ENCODE measurements at places on chromosomes 11 and 22.

DNA sequence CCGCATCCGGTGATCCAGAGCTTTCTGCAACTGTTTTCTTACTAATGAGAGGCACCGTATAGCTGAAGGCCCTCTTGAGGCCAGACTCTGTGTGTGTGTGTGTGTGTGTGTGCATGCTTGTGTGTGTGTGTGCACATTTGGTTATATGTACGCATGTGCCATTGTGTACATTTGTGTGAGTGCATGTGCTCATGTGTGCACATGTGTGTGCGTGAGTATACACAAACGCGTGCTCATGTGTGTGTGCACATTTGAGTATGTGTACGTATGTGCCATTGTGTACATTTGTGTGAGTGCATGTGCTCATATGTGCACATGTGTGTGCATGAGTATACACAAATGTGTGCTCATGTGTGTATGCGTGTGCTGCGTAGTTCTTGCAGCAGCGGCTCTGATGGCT lies 12.3 kb upstream of the FGF19 start:
- DNase-seq: no peak

DNA sequence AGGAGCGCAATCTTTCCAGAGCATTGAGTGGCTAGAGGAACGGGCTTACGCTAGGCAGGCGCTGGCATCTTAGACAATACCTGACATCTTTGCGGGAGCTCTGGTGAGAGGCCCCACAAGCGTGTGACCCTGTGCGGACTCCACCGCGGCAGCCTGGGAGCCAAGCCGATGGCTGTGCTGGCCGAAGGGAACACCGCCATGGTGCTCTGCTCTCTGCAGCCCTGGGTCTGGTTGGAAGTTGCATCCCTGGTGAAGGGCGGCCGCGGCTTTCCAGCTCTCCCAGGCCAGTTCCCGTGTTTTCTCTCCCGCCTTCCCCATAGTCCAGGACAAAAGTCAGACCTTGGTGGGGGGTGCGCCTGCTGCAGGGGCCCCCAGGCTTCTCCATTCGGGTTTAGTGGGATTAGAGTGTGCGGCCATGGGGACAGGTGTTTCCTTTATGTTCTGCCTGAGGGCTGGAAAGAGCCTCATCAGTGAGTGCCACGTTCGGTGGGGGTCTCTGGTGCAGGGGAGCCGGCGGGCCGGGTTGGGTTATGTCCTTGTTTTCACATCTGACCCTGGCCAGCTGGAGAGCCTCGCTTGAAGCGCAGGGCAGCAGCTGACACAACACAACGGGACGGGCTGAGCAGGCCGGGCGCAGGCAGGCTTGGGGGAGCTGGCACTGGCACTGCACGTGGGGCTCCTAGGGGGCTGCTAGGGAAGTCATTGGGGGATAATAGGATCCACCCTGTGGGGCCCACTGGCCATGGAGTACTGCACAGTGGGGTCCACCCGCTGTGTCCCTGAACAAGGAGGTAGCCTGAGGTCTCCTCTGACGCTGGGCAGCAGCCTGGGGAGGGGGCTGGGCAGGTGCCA lies 94.8 kb downstream of the KCNQ1 start:
- DNase-seq: no peak

GRCh38 chr11:1026163-1026450 lies 10.4 kb downstream of the MUC6 start:
- no peak for DNase-seq

- DNase-seq: no peak
Measured at GRCh38 chr22:36744413-36744765, 31.5 kb downstream of the IFT27 start.

DNA sequence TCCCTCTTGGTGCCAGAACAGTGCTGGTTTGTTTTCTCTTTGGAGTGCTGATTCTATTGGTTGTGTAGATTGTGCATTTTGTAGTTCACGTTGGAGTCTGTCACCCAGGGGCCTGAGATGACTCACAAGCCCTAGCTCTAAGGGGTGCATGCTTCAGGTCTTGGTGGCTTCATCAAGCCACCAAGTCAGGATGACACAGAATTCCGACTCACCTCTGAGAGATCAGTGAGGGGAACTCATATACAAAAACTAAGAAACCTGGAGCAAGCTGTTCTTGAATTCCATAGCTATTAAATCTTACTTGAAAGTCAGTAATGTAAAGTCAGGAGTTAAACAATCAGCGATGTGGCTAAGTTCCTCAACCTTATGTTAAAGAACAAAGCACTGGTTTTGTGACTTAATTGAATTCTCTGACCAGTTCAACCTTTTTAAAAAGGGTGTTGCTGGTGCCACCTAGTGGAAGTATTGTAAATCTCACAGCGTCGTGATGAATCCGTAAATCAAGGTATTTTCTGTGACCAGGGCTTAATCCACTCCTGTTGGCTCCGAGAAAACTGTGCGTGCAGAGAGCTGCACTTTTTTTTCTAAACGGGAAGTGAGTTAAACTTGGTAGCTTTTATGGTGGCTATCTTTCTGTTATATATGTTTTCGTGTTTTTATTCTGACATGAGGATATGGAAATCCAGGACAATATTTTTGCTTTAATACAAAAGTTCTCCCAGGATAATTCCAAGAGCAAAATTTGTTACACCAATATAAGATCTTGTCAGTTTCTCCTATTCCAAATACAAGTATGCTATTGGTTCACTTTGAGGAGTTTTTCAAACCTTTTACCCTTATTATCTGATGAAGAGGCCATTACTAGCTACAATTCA lies 14.6 kb downstream of the MMP13 start:
- DNase-seq: peak; percentile 80

- DNase-seq: no peak
Measured at GRCh38 chr11:17774232-17775034, 39.9 kb downstream of the KCNC1 start.

GRCh38 chr22:24592851-24593558 lies at the start of gene LRRC75B:
TSS of gene LRRC75B (minus strand) at chr22:24593073. CDS start at chr22:24593039, 34 bp downstream.
- DNase-seq: peak; percentile 91

GRCh38 chr11:63884196-63884932 lies 32.6 kb downstream of the RCOR2 start:
- no peak for DNase-seq

DNA sequence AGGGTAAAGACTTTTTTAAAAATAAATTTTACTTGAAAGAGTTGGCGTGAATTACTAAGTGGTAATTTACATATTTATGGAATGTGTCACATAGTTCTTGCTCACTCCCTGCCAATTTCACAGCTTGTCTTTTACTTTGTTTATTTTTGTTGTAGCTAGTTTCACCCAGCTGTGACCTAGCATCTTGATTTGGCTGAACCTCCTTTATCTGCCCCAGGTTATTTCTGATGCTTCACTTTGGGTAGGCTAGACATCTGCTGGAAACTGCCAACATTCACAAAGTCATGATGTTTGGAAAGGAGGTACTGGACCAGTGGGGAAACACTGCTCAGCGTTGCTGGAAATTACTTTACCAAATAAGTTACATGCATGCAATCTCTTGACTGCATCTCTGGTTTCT lies 1676.0 kb upstream of the RAG2 start:
- no peak for DNase-seq

- DNase-seq: no peak
Measured at GRCh38 chr11:132463295-132464002, 1068.9 kb downstream of the OPCML start.

DNA sequence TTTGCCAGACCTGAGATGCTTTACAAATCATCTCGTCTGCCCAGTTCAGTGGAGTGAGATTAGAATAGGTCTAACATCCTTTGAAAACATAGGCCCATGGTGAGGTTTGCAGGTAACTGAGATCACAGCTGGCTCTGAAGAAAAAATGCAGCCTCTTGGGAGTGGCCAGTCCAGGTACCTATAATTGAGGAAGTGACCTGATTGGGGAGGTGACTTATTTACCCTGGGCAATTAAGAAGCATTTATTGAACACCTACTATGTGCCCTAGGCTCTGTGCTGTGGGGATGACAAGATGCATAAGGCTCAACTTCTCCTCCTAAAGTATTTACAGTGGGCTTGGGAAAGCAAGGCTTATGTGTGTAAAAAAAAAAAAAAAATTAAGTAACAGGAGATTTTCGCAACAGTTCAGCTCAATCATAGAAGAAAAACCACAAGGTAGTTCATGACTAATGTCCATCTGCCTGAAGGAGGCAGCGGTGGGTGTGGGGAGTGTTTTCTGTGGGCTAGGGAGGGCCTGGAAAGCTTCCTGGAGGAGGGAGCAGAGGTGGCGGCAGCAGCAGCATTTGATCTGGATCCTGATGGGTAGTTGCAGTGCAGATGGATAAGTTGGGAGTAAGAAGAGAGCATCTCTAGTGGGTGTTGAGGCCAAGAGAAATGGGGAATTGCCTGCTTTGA lies 16.1 kb downstream of the MICAL2 start:
- DNase-seq: peak; percentile 74

DNA sequence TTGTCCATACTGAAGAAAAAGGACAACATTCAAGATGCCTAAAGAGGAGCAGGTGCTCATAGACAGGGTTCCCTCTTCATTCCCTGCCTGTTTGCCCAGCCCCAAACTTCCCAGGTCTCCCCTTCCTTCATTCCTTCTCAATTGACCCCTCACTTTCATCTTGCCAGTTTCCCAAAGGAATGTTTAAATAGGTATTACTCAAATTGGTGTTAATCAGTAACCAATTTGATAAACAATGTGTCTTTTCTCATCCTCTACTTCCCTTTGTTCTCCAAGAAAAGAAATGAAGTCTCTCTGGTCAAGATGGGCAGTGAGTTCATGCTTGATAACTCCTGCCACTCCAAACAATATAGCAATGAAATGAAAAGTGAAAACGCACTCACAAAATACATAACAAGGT lies 101.9 kb downstream of the TMPRSS5 start:
- no peak for DNase-seq

DNA sequence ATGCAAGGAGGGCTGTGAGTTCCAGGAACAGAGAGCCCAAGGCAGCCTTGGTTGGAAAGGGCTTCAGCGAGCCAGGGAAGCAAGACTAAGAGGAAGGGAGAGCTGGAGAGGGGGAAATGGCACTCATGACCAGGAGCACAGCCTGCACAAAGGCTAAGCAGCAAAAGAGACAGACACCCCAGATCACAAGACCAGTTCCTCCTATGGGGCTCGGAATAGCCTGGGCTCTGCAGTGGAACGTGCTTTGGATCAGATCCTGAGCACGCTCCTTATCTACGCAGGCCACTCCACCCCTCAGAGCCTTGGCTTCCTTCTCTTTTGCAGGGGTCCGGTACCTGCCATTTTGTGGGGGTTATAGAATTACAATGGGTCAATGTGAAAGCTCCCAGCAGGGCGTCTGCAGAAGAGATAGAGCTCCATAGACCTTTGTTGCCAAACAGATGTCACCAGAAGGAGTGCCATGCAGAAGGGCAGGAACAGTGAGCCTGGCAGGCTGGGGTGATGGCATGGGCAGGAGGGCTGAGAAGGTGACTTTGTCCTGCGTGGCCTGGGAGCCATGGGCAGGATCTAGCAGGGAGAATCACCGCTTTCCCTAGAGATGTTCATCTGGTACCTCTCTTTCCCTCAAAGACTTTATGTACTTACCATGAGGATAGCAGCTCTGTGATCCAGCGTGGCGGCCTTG lies 33.8 kb downstream of the ZC3H7B start:
- DNase-seq: no peak

DNA sequence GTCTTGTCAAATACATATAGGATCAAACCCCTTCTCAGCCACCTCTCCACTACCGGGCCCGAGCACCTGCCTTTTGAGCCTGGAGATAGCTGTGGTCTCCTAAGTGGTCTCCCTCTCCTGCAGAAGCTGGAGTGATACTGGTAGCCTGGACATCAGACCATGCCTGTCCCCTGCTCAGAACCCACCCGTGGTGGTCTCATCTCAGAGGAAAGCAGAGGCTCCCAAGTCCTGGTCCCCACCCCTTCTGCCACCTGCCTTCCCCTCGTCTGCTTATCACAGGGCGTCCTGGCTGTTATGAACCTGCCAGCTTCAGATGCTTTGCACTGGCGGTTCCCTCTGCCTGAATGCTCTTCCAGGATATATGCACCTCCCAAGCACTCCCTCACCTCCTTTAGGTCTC lies 50.5 kb upstream of the EIF3D start:
- DNase-seq: no peak

GRCh38 chr22:46219636-46220035 lies 30.5 kb downstream of the CDPF1 start:
- no peak for DNase-seq

GRCh38 chr11:63889344-63889743 lies 27.6 kb downstream of the RCOR2 start:
- no peak for DNase-seq

DNA sequence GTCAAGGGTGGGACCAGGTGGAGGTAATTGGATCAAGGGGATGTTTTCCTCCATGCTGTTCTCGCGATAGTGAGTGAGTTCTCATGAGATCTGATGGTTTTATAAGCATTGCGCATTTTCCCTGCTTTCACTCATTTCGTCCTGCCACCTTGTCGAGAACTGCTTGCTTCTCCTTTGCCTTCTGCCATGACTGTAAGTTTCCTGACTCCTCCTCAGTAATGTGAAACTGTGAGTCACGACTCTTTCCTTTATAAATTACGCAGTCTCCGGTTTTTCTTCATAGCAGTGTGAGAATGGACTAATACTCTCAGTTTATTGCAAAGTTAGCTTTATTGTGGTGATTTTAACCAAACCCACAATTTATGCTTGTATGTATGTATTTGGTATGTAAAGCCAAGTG lies 878.5 kb upstream of the ANO3 start:
- DNase-seq: no peak

GRCh38 chr22:45169591-45170466 lies 6.1 kb downstream of the NUP50 start:
- DNase-seq: peak; percentile 46

DNA sequence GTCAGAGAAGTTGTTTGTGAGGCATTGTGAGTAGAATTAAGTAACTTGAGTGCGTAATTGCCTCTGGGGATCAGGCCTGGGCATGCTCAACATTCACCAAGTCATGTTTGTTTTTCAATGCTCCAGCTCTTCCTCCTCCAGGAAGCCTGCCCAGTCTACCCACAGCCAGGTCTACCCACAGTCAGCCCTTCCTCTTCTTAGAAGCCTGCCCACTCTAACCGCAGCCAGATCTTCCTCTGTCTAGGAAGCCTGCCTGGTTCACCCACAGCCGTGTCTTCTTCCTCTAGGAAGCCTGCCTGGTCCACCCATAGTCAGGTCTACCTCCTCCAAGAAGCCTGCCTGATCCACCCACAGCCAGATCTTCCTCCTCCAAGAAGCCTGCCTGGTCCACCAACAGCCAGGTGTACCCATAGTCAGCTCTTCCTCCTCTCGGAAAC lies 25.0 kb downstream of the LRP5 start:
- DNase-seq: peak; percentile 78

DNA sequence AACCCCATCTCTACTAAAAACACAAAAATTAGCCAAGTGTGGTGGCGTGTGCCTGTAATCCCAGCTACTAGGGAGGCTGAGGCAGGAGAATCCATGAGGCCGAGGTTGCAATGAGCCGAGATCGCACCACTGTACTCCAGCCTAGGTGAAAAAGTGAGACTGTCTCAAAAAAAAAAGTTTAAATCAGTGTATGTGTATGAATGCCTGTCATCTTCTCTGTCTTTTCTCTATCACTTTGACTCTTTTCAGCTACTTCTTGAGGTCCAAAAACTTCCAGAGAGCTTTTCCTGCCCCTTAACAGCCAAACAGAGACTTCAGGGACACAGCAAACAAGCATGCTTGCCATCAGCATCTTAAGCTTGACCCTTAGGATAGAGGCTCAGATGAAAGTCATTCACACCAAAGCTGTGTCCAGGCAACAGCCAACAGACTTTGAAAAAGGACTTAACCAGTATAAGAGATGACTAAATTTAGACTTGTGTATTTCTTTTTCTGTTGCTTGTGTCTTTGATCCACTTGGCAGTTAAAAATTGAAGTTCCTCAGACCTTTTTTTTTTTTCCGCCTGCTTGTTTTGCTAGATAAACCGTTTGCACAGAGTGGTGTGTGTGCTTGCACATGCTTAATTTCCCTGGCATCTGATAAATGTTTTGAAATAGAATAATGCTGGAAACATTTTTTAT lies 151.9 kb downstream of the DBX1 start:
- DNase-seq: no peak

- peak; percentile 33 for DNase-seq
Measured at GRCh38 chr11:62671236-62671607, 251 bp upstream of the UQCC3 start.

Measured in suppressor macrophage treated with lipopolysaccharide for 1 hour (primary cell).